MG63 (cell line): ENCODE measurements at places on chromosomes 16 and 17.

DNA sequence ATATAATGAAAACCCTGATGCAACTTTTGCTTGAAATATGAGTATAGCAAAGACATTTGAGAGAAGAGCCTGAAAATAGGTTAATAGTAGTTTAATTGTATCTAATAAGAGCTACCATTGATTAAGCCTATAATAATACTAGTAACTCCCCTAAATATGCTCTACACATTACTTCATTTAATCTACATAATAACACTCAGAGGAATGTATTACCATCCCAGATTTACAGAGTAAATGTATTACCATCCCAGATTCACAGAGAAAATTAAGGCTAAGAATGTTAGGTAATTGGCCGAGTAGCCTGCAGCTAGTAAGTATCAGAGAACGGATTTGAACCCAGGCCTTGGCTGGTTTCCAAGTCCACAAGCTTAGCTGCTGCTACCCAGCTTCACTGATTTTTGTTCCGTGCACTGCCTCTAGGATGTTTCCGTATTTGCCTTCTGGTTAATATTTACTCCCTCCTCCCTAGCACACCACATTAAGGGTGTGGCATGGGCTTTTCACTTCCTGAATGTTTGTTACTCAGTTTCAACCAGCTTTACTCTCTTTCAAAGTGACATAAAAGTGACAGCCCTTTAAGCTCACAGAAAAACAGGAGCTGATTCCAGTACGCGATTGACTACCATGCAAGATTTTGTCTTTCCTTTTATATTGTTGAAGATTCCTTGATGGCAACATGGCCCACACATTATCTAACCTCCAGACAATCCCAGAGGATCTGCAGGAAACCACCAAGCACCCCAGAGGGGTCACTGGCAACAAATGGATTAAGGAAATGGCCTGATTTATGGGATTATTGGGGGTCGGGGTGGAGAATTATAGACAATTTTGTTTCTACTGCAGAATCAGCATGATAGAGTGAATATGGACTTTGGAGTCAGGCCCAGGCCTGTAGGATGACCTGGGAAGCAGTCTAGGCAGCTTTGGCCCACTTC lies 26.7 kb upstream of the TOX3 start:
- DNase-seq, result no peak

- DNase-seq, result no peak
These were observed 4.2 kb downstream of the MATCAP1 start for GRCh38 chr16:67179421-67180080.

GRCh38 chr17:61880589-61881102 lies 17.3 kb upstream of the BRIP1 start:
- DNase-seq, result no peak

DNA sequence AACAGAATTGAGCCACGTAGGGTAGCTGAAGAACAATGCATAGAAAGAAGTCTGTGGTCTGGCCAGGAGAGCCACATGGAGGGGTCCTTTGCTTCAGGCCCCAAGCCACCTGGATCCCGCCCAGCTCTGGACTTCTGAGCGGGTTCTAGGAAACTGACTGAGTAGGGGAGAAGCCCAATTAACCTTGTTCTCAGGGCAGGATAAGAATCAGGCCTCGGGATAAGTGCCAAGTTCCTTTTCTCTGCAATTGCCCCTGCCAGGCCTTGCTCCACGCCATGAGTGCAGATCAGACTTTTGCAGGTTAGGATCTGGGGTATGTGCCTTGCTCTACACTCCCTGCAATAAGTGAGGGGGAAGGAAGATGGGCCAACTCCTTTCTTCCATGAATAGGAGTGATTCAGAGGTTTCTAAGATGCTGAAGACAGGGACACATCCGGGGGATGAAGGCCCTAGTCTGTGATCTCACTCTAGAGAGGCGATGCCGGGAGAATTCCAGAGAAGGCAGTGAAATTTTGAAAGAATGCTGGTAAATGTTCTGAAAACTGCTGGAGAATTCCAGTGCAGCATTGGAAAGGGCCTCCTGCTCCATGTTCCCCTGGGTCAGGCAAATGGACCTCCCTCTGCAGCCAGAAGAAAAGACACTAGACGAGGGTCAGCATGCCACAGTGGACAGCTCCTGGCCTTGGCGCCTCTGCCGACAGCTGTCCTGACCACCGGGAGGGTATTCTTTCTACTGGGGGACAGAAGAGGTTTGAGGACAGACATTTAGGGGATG lies 5.8 kb downstream of the NEUROD2 start:
- DNase-seq, result no peak

- no peak for DNase-seq
These were observed 21.5 kb downstream of the DCAF7 start for GRCh38 chr17:63571632-63572310.

- no peak for DNase-seq
These were observed 4.7 kb upstream of the ADGRG3 start for GRCh38 chr16:57663436-57663835.

- DNase-seq, result no peak
These were observed 28.6 kb downstream of the CLEC16A start for GRCh38 chr16:10972819-10973464.

DNA sequence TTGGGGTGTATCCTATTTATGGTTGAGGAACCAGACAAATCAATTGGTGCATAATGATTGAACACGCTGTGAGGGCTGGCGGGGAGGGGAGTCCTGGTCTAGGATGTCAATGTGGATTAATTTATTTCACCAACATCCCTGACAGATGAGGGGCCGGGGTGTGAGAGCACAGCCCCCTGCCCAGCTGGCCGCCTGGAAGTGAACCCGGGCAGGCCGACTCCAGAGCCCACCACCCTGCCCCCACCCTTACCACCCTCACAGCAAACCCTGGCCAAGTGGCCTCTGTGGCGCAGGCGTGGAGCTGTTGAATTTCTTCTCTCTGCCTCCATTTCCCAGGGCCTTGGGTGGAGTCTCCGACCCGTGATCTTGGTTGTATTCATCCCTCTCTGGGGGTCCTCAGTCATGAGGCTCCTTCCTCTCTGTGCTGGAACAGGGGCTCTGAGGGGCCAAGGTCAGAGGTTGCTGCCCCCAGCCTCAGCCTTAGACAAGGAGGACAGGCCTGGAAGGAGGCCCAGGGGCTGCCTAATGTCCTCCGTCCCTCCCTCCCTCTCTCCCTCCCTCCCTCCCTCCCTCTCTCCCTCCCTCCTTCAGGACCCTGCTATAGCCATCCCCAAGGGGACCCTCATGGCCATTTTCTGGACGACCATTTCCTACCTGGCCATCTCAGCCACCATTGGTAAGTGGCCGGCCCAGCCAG lies 12.6 kb downstream of the SLC12A3 start:
- DNase-seq, result no peak

DNA sequence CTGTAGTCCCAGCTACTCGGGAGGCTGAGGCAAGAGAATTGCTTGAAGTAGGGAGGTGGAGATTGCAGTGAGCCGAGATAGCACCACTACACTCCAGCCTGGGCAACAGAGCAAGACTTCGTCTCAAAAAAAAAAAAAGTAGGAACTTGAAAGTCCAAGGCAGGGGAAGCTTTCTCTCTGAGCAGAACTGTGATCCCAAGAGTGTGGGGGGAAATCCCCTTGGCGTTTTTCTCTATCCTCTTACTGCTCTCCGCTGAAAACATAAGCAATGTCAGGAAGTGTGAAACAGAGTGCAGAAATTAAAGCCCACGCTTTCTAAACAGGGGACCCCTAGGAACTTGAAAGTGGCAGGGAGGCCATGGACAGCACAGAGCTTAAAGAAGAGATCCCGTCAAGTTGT lies 9.8 kb upstream of the CMTM3 start:
- no peak for DNase-seq
